Stimulated activated CD8-positive, alpha-beta memory T cell treated with anti-CD3 and anti-CD28 coated beads, Interleukin-2, amount 100 ng/mL, for 1 hour (primary cell): ENCODE measurements at places on chromosomes 7 and 10.

GRCh38 chr7:96224685-96225084 is 97.2 kb downstream of the SLC25A13 start:
- DNase-seq, result no peak

GRCh38 chr7:8115547-8116402 is 146.2 kb downstream of the ICA1 start:
- DNase-seq, result no peak

DNA sequence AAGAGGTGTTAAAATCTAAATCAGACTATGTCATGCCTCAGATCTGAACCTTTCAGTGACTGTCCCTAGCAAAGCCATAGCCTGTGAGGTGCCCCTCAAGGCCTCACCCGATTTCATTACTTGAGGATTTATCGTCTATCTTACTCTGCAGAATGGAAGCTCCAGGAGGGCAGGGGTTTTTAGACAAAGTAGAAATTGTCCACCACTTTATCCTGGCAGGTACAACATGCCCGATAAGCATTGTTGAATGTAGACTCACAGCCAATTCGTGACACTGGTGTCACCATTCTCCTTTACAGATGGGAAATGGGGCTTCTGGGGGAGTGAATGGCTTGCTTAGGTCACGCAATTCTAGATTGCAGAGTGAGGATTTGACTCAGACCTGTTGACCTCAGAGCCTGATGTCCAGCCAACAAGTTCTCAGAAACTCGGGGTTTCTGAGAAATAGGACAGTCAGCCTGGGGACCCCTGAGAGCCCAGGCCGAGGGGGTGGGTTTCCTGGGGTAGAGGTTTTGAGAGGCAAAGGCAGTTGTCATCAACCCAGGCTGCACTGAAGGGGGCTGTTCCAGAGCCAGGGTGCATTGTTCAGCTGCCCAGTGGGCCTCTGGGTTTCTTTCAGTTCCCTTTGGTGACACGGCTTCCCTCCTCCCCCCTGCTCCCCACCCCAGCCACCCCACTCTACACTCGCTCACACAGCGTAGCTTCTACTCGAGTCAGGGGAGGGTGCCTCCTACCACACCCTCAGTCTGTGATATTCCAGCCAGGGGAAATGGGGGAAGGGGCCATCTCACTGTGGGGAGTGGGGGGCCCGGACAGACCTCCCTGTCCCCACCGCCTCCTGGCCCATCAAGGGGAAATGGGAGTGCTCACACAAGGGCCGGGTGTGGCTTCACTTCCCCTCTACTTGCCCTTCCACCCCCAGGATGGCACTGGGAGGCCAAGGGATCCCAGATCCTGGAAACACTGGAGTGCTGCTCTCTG is 3.1 kb upstream of the IRF5 start:
- no peak for DNase-seq

DNA sequence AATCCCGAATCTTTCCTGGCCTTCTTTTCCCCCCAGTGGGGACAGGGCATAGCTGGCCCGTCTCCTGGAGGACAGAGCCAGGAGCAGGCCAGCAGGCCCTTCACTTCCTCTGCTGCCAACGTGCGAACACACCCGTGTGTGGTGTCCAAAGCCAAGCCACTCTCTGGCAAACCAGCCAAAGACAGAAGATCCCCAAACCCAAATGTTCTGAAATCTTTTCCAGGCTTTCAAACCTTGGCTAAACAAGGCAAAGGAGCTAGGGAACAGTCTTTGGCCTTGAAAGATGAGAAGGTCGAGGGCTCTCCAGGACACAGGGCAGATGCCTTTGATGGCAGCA is 63.0 kb downstream of the PROSER2 start:
- no peak for DNase-seq

DNA sequence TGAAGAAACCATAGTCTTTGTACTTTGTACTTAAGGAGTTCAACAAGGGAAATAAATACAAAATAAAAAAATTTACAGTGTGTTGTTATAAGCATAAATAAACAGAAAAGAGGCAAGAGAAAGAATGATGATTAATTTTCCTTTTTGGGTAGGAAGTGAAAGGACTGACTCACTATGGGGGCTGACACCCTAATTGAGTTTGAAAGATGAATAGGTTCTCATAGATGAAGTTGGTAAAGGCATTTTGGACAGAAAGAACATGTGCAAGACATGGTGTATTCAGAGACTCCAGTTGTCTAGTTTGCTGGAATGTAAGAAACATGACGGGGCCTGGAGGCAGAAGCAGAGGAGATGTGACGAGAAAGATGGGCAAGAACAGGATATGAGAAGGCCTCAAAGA is 83.7 kb downstream of the VPS50 start:
- DNase-seq, result no peak

DNA sequence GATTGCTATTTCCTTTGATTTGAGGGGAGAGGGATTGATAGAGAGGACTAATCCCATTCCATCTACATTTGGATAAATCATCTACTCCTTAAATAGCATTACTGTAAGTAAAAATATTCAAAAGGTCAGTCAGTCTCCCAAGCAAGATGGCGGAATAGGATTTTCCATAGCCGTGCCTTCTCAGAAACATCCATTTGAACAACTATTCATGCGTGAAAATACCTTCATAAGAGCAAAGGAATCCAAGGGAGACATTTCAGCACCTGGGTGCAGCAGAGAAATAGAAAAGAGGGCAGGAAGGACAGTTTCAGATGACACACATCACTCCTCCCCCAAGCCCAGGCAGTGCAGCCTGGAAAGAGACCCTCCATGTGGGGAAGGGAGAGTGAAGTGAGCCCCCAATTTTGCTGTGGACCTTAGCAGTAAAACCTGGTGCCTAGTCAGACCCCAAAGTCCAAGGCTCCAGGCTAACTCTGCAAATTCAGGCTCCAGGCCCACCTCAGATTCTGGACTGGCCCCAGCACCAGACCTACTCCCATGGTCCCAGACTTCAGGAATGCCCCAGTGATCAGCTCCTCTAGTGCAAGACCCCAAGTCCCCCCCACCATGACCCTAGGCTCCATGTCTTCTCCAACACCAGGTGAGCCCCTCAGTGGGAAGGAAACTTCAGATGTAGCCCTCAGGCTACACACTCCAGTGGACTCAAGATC is 104.3 kb upstream of the LANCL2 start:
- DNase-seq, result no peak

DNA sequence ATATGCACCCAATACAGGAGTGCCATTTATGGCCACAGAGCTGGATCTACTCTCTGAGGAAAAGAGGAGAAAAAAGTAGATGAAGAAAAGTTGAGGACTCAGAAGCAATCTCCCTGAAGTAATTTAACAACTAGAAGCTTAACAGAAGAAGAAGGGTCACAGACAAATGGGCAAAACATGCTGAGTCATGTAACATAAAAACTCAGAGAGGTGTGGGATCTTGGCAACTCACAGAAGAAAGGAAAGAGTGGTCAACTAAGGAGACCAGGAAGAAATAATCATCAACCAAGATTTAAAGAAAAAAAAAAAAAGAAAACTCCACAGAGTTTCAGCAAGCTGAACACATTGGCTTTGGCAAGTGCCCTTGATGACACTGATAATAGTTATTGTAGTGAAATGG is 51.8 kb upstream of the BET1 start:
- DNase-seq, result no peak

DNA sequence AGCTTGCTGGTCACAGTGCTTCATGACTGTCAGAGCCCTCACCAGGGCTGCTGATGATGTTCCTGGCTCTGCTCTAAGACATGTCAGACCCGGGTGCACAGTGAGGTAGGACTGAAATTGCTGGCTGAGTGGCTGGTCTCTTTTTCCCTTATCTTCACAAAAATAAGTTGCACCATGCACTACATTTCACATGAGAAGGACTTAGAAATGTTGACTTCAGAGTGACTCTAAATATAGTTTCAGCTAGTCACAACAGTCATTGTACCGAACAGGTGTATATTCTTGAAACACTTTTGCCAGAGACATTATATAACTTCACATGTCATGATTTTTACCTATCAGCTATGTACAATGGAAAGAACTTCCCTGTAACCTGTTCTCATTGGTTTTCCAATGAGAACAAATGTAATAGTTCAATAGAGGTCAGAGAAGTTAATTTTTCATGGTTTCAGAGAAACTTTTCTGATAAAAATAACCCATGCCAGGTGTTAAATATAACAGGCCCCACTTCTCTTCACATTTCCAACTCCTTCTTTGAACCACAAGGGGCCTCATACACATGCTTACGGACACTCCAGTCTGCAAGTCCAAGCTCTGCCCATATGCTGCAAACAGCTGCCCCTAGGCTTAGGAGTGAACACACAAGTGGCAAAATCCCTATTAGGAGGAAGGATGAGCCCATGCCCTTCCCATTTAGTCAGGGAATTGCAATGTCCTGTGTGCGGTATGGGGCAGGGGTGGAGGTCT is 115.6 kb downstream of the CDK6 start:
- DNase-seq, result no peak

DNA sequence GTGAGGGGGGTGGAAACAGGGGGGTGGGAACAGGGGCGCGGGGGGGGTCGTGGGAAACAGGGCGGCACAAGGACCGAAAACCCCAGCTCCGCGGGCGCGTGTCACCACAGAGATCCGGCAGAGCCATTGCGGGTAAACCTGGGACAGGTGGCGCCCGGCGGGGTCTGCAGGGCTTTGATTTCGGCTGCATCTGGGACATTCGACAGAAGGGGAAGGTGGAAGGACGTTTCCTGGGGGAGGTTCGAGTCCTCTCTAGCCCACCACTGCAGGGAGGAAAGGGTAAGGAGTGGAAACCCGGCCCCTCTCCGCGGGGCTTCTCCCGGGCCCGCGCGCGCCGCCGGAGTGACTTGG is 7.5 kb downstream of the NKX2-3 start:
- no peak for DNase-seq

DNA sequence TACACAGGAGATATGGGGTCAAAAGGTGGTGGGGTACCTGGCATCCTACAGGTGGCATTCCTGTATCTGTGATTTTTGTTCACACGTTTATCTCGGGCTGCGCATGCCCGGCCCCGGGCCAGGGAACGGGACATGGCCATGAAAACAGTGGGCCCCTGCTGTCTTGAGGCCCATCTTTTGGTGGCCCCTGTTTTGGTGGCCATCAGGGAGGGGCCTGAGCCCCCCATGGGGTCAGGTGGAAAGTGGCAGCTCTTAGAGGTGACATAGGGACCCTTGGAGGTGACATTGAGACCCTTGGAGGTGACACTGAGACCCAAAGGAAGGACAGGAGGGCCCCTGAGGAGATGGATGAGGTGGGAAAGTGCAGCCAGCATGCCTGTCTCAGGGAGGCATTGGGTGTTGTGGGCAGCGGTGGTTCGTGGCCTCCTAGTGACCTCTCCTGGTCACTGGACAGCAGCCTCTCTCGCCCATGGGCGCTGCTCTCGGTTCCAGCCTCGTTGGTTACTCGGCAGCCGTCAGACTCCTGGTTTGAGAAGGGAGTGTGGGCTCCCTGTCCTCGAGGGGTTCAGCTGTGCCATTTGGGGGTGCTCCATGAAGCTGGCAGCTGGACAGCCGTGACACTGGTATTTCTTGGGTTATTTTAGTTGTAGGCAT is 39.9 kb downstream of the INPP5A start:
- DNase-seq, result no peak

DNA sequence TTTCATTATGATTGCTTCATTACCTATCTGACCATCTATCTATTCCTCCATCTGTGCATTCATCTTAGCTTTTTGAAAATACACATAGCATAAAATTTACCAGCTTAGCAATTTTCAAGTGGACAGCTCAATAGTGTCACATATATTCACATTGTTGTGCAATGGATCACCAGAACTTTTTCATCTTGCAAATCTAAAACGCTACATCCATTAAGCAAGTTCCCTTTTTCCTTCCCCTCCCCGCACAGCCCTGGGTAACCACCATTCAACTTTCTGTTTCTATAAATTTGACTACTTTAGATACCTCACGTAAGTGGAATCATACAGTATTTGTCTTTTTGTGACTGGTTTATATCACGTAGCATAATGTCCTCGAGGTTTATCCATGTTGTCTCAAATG is 78.0 kb upstream of the ADRB1 start:
- no peak for DNase-seq

GRCh38 chr7:33073243-33073642 is 10.7 kb upstream of the NT5C3A start:
- DNase-seq, result no peak

DNA sequence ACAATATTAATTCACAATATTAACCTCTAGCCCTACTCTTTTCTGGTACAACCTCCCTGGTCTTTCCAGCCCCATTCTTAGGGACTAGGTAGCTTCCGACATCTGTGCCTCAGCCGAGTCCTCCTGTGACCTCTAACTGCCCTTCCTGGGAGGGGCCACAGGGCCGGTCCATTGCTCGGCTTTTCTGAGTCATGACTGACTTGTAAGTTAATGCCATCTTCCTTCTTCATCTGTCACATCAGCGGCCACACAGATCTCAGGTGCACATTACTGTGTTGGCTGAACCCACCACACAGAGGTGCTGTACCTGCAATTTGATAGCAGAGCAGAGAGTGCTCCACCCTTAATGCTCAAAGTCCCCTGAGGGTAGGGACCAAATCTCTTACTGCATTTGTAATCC is 4.1 kb upstream of the CPA4 start:
- no peak for DNase-seq

GRCh38 chr10:124497196-124497881 is 35.7 kb downstream of the LHPP start:
- no peak for DNase-seq

GRCh38 chr10:17169803-17170202 is 31.7 kb downstream of the TRDMT1 start:
- DNase-seq, result no peak

- DNase-seq, result no peak
Observed at GRCh38 chr10:129328546-129328945, 138.5 kb upstream of the MGMT start.

DNA sequence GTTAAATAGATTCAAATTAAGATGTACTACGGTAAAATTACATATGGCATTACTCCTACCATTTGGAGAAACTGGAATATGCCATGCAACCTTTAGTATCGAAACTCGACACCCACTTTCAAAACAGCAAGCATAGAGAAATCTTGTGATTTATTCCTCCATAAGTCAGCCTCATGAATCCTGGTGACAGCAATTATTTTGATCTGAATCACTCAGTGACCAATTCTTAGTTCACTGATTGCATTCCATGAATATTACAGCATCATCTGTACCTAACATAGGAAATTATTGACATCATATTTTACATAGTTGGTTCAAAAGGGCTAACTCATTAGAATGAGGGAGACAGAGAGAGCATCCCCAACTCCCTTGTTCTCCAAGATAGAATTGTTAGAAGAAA is 89.6 kb downstream of the CACNB2 start:
- no peak for DNase-seq

DNA sequence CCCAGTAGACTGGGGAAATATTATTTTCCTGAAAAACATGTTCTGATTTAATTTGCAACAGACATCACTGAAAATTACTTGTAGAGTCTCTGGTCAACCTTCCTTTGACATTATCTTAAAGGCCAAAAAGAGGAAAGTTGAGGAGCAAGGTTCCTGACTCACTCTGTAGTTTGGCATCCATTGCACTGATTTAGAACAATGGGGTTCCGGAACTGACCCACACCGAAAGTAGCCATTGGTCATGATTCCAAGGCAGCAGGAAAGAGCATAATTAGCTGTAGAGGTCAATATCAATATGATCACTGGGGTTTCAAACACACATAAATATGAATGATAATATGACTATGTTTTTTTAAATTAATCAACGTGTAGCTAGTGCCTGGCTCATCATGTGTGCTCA is 65.8 kb downstream of the DNMBP start:
- no peak for DNase-seq
